ENCODE measurements at places on chromosomes 2 and 18.

- DNase-seq, result peak; percentile 23
Measured at GRCh38 chr2:118539290-118539689, 308.2 kb downstream of the EN1 start.

DNA sequence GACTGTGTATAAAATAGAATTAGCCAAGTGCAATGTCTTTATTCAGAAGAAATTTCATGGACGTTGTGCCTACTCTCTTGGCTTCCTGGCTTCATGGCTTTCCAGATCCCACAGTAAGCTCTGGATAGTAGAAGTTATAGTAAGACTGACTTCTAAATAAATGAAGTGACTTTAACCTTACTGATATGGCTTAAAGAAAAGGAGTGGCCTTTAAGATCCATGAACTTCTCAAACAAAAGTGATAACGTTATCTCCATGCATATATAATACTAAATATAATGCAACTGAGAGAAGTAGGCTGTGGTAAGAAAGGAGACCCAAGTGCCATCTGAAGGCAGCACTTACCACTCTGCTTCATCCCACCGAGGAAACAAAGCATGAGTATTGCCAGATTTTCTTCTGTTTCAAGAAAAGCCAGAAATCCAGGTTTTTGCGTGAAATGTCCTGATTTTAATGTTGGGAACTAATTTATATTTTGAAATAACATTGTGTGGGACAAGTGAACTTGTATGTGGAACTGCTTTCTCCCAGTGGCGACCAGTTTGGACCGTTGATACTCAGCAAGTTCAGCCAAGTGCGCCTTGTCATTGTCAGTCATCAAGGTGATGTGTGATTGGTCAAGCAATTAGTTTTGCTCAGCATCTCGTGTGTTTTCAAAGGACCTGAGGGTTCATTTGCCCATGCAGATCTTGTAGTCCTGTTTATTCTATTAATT, 13.9 kb upstream of the IL37 start:
- no peak for DNase-seq

- no peak for DNase-seq
Measured at GRCh38 chr2:236167297-236168109, 683 bp downstream of the GBX2 start.

DNA sequence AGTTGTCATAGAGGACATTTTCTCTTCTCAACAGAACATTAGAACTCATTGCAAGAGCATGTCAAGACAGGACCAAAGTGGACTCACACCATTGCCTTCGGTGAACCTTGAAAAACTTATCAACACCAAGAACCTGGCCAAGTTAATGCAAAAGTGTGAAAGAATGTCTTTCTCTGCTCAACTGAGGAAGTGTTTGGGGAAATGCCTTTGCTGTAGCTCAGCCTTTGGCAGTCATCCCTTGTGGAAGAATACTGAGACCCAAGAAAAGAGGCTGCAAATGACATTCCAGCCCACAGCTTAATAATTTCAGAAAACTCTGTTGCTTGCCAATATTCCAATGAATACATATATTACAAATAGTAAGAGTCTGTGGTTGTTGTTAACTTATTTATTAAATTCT, 728.8 kb upstream of the PIK3C3 start:
- DNase-seq, result no peak

Data from stimulated activated effector memory CD8-positive, alpha-beta T cell treated with anti-CD3 and anti-CD28 coated beads, Interleukin-12 subunit alpha, Interleukin-12 subunit beta, amount 100 ng/mL, for 72 hours (primary cell).